Activated CD4-positive, alpha-beta T cell treated with anti-CD3 and anti-CD28 coated beads, Interleukin-2, amount 50 U/mL, for 24 hours (primary cell): ENCODE measurements at places on chromosomes 4 and X.

GRCh38 chr4:83631066-83631465 lies 95.2 kb downstream of the GPAT3 start:
- DNase-seq: no peak

GRCh38 chr4:22848332-22848731 lies 155.6 kb downstream of the GBA3 start:
- DNase-seq: no peak

GRCh38 chrX:85922821-85923220 lies 124.5 kb downstream of the CHM start:
- DNase-seq: no peak

DNA sequence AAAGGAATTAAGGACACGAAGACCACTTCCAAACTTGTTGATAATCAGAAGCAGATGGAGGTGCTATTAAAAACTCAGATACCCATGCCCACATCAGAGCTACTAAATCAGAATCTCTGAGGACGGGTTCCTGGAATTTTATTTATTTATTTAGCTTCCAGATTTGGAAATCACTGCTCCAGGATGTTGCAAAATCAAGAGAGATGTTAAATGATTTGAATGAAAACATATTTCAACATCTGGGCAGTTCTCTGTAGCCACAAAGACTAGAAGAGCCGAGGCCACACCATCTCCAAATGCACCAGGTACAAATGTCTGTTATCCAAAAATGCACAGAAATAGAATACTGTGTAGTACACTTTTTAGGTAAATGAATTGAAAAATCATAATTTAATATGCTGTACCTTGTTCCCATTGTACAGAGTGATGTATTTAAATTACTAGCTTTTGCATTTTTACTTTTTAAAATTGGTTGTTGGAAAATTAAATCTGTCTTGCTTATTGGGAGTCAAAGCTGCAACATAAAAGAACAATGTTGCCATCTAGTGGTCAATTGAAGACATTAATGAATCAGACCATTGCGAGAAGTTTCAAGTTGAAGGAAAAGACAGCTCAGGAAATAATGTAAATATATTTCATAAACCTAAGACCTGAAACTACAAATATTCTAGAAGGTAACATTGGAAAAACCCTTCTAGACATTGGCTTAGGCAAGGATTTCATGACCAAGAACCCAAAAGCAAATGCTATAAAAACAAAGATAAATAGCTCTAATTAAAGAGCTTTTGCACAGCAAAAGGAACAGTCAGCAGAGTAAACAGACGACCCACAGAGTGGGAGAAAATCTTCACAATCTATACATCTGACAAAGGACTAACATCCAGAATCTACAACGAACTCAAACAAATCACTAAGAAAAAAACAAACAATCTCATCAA lies 151.3 kb upstream of the TTC29 start:
- no peak for DNase-seq

- no peak for DNase-seq
Observed at GRCh38 chrX:12419591-12419990, 281.3 kb downstream of the FRMPD4 start.

- DNase-seq: no peak
Observed at GRCh38 chr4:98779088-98779487, 120.7 kb upstream of the TSPAN5 start.

DNA sequence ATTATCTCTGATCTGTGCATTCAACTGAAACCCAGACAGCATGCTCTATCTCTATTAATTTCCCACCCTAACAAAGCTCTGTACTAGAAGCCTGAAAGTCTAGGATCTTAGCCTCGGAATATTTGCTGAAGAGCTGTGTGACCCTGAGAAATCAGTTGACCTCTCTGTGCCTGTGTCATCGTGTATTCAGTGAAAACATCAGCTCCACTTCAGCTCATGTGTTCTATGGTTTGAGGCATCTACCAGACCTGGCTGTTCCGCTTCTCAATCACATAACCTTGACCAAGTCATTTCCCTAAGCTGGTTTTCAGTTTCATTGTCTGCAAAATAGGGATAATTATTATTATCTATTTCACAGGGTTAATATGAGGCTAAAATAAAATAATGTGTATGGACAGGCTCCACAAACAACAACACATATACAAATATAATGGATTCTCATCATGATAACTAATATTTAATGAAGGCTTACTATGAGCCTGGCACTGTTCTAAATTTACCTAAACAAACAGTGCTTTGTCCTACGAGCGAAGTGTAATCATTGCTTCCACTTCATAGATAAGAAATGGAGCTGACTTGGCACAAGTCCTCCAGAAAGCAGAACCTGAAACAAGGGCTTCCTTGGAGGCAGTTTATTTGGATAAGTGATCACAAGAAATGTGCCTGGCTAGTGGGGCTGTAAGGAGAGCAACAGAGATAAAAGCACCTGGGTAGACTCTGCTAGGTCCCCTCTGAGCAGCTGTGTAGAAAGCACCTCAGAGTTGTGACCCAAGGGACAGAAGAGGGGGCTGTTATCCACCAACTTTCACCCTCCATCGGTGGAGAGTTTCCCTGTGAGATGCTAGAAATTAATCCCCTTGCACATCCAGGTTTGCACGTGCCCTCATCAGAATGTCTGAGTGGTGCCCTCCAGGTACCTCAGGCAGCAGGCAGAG lies 356.9 kb downstream of the RAB28 start:
- DNase-seq: no peak

GRCh38 chrX:77436682-77437081 lies 10.5 kb upstream of the FGF16 start:
- no peak for DNase-seq

DNA sequence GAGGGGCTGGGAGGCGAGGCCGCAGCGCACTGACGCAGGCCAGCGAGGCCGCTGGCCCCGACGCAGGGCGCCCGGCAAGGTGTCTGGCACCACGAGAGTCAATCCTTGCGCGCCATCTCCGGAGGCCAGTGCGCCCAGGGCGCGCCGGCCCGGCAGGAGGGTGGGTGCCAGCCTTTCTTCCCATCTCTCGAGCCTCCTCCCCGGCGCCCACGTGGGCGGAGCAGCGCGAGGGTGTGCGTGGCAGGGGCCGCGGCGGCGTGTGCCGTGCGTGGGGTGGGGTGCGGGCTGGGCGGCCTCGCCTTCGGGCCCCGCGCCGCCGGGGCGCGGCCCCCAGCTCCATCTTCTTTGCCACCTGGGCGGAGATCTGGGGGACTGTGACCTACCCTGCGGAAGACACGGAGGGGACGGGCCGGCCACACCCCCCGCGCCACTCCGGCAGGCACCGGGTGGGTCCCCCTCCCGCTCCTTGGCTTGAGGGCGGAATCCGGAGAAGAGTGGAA lies 877 bp downstream of the JAKMIP1 start:
- no peak for DNase-seq

DNA sequence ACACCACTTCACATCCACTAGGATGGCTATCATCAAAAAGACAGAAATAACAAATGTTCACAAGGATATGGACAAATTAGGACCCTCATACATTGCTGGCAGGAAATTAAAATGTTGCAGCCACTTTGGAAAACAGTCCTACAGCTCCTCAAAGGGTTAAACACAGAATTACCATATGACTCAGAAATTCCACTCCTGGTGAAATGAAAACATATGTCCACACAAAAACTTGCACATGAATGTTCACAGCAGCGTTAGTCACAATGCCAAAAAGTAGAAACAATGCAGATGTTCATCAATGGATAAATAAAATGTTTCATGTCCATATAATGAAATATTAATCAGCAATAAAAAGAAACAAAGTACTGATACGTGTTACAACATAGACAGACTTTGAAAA lies 15.1 kb downstream of the S100G start:
- DNase-seq: no peak

DNA sequence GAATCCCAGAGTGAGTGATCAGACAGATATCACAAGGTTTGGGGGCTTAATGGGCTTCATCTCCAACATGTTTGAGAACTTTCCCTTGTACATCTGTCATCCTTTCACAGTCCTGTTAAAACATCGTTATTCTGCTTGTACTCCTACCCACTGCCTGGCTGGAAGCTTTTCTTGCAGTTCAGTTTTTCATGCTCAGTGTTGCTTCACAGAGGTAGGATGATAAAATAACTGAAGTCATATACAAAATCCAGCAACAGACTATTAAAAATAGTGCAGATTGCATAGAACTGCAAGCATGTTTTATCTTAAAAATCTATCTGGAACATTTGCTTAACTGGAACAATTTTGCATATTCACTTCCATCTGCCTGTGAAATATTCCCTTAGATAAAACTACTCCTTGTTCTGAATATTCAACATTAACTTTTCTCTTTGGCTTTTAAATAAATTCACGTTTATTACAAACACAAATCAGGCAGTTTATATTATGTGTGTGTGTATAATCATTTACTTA lies 579.6 kb upstream of the IGFBP7 start:
- DNase-seq: no peak

DNA sequence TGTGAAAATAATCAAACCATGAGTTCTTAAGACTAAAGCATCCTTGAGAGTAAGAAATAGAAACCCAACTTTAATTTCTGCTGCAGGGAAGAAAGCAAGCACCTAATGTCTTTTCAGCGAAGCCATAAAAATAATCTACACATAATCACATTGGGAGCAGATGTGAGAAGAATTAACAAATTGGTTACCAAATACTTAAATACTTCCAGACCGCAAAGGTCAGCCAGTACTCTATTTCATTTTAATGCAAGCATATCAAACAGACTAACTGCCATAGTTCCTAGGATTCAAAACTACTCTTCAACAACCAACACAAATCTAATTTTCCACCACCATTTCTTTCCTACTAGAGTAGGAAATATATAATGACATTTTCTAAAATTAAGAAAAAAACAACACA lies 144.8 kb upstream of the SLIT2 start:
- no peak for DNase-seq

DNA sequence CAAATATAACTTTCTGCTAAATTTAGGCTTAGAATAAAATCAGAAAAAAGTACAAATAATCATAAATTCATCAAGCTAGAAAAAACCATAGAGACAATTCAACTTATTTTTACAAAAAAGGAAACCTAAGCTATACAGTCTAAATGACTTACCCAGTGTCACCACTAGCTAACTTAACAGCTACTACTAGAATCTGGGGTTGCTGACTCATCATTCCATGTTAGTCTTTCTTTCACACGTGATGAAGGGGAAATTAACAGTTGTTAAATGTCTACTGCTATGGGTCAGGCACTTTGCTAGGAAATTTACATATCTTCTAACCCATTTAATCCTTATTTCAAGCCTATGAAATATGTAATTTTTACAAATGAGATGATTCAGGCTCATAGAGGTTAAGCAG lies 349.3 kb upstream of the GALNT7 start:
- no peak for DNase-seq

- DNase-seq: no peak
Observed at GRCh38 chr4:4618847-4619246, 77.0 kb upstream of the STX18 start.

DNA sequence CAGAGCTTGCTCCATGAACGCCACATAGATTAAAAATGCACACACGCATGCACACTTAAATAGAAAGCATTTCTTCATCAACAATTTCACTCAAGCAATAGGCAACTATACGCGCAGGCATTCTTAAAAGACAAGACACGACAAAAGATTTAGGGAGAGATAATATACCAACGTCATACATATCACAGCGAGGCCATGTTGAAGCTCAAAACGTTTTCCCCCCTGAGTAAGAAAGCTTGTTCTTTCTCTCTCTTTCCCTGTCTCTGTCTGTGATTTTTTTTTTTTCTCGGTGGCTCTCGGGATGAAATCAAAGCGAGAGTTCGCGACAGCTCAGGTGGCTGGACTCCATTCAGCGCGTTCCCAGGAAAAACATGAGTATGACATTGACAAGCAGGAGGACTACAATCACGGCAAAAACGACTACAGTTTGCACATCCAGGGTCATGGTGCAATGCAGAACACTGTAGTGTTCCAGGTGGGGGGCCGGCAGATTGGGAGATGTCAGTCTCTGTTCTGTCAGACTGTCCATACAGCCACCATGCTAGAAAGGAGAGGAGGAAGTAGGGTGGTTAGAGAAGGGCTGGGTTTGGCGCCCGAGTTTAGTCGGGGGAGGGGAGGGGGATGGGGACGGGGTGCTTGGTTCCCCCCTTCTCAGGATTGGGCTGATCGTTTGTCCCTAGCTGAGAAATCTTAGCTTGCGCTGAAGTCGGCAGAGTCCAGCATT lies 30.7 kb downstream of the ARHGEF9 start:
- DNase-seq: no peak

DNA sequence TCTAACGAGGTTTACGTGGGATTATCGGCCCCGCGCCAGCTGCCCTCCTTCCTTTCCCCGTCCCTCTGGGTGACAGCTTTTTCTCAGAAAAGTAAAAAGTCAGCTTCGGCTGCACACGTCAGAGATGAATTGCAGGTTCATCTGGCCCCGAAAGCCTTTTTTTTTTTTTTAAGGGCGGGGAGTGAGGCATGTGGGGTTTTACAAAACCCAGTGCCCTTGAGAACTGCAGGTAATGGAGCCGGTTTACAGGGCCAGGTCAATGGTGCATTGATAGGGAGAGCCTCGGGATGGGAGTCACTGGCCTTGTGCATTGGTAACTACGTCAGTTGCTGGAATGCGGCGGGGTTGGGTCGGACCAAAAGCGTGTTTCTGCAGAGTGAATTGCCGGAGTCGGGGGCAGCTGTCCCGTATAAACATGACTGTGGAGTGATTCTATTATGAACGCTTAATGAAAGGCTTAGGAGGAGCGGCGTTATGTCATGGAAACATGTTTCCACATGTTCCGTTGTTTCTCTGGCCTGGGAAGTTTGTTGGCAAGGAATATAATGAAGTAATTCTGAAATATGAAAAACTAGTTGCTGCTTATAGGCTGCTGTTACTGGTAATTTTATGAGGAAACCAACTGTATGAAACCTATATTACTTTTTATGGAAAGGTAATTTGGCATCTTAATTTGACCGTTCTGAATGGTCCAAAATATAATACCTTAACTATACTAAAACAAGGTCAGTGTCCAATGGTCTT lies 1.1 kb downstream of the HSPA4L start:
- DNase-seq: no peak

- DNase-seq: no peak
Observed at GRCh38 chrX:100924375-100924774, 4.3 kb downstream of the XKRX start.

GRCh38 chrX:136747003-136747986 lies 33.4 kb downstream of the ARHGEF6 start:
- DNase-seq: no peak

DNA sequence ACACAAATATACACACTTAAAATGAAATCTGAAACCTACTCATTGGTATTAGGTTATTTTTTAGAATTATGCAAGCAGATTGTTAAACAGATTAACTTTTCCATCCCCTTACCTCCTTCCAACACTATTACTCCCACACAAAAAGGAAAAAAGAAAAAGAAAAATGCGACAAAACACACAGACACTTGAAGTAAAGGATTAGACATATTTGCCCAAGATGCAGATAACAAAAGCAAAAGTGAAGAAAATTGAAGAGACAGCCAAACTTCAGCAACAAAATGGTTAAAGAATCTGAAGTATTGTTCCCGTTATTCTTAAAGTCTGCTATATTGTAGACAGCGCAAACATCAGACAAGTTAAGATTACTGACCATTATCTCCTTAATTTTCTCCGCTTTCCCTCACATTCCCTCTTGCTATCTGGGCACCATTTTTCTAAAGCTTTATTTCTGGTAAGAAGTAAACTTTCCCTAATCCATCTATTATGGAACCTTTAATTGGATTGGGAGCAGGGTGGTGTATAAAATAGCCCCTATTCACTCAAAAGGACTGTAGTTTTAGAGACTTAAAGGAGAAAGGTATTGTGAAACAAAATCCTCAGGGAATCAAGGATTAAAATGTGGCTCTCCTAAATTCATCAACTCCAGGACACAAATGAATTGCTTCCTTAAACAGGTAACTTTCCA lies 34.7 kb upstream of the MAB21L2 start:
- no peak for DNase-seq

- DNase-seq: no peak
Observed at GRCh38 chrX:8879750-8880149, 78.6 kb upstream of the FAM9A start.
